ENCODE measurements at places on chromosomes 11 and 22.

GRCh38 chr22:43554694-43555365, 143.0 kb downstream of the MPPED1 start:
- DNase-seq, result no peak

- DNase-seq, result no peak
Observed at GRCh38 chr11:27011560-27012233, 17.8 kb downstream of the FIBIN start.

DNA sequence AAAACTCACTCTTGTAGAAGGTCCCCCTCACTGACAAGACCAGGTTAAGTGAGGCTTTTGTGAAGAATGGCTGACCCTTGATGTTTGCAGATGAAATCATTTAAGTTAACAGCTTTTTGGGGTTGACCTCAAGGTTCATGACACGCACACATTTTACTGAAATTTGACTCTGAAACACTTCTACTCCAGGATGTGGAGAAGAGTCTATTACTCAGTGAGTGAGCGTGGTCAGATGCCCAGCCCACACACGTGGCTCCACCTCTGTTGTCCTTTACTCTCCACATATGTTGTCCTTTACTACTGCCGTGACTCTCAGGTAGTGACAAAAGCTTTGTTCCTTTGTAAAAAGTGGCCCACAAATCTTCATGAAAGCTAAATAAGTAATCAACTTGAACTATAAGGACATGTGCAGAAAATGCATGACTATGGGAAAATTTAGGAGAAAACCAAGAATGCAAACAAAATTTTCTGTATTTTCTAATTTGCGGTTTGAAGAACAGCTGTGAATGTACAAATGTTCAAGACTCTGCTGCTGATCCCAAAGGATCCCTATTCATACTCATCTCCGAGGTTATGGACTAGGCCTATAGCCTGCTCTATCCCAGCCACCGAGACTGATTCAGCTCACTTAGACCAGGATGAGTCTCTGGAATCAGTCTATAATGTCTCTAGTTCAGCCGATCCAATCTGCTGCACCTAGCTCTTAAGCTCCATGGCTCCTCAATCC, 22.4 kb downstream of the XRRA1 start:
- no peak for DNase-seq

- no peak for DNase-seq
Observed at GRCh38 chr11:27108809-27109208, 68.2 kb downstream of the BBOX1 start.

GRCh38 chr11:68891351-68891948, 12.2 kb downstream of the MRPL21 start:
- DNase-seq, result no peak

DNA sequence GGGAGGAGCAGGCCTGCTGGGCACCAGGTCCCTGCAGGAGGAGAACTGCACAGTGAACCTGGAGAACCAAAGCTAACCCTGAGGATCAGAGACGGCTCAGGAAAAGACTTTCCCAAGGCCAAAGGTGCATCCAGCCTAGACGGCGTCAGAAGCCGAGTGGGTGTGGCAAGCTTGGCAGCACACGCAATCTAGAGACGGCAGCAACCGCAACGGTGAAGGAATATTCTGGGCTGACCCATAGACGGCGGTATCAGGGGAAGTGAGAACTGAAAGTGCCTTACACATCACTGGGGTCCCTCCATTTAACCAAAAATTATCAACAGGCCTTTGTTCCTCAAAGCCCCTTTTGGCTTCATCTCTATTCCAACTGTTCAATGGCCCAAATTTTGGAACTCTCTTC, 26.2 kb downstream of the SPATA19 start:
- no peak for DNase-seq

DNA sequence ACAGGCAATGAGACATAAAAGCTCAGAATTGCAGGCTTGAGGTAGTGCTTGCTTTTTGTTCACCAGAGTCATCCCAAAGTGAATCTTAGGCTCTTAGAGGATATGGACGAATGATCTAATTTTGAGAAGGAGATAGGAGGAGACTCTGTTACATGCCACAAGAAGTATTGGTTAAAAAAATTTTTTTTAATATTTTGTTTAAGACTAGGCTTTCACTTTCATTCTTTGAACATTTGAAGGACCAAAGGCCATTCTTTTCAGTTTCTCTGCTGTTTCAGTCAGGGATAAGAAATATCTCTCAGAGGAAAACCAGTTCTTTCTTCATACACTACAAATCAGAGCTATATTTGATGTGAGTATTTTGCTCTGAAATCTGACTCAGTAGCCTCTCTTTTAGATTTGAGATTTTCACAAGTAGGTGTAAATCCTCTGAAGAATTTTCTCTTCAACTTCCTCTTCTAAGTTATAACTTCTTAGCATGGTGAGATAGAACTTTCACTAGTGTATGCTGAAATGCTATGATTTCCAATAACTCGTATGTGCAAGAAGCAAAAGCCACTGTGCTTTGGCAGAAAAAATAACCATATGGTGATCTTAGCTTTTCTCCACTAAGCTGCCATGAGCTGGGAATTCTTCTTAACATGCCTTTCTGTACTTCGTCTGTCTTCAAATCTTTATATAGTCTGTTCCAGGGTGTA, 24.1 kb upstream of the FAM181B start:
- no peak for DNase-seq

GRCh38 chr22:17787241-17787640, 13.0 kb upstream of the BID start:
- no peak for DNase-seq

DNA sequence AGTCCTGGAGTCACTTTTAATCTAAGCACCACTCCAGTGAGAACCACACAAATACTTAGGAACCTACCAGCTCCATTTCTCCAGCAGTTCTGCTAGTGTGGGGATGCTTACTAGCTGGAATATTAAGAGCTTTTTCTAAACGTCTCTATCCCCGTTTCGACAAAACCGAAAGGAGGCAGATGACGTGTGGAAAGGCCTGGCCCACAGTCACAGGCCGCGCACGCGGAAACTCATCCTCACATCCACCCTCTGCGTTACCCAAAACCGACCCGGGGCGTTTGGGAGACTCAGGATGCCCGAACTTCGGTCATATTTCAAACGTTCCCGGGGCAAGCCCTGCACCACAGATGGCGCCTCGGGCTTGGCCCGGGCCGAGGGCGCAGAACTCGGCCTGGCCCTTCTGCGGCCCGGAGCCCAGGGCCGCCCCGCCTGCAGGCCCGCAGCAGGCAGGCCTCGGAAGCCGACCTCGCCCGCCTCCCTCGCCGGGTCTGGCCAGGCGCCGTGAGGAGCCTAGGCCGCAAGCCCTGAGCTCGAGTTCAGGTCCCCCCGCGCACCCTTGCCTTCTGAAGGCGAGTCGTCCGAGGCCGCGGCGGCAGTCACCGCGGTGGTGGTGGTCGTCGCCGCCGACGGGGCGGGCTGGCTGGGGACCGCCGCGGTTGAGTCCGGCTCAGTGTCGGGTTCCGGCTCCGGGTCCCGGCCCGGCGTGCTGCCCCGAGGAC, 473 bp downstream of the FNBP4 start:
- DNase-seq, result peak; percentile 70

DNA sequence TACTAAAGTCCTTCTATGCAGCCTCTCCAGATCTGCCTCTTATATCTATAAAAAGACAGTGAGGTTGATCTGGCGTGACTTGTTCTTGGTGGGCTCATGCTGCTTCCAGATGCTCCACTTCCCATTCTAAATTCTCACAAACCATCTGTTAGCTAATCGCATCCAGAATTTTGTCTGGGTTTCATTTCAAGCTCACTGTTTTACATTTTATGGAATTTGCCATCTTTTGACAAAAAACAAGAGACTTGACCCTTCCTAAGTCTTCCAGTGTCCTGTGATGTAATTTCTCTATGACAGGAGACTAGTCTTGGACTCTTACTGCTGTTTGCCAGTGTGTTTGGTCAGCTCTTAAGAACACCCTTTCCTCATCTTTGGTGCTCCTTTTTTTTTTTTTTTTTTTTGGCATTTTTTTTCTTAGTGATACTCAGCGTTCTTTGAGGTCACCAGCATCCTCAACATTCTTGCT, 23.0 kb downstream of the CRKL start:
- no peak for DNase-seq
